ENCODE measurements at places on chromosomes 3 and 15. TPM values are rescaled to one million over a fixed set of nuclear protein-coding genes. Genes with fewer than 3 reads are reported as not detected.
A peak's percentile ranks its signal among the peaks of the same experiment; 100 is the strongest.

GRCh38 chr3:46070595-46071093 is 43.4 kb upstream of the XCR1 start:
- no peak for DNase-seq

DNA sequence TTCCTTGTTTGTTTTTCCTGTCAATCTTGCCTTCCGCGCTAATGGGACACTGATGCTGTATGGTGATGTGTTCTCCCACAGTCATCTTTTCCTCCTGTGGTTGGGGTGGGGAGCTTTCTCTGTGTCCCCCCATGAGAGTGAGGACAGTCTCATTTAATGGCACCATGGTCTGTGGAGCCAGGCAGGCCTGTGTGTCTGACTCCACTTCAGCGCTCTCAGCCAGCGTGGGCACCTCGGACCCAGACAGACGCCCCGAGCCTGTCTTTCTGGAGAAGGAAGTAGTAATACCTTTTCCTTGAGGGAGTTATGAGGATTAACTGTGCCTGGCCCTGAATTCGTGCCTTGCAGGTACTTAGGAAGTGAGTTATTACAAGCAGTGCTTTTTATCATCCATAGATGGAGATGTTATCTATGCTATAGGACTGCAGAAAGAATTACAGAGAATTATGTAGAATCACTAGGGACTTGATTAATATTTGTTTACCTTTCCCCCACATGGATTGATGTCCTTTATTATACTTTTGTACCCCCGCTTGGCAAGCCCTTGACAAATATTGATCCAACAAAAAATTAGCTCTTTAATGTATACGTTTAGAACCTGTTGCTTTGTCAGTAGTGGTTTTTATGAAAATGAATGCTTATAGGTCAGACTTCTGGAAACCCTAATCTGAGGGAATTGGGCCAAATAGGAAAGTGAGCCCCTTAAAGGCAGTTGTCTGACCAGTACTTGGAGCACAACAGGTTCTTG is 152.4 kb downstream of the PGPEP1L start:
- DNase-seq = no peak

GRCh38 chr3:14425581-14426304 is 23.3 kb downstream of the SLC6A6 start:
- no peak for DNase-seq

- no peak for DNase-seq
Observed at GRCh38 chr3:8328967-8329366, 172.7 kb upstream of the LMCD1 start.

- DNase-seq = peak; percentile 31
Observed at GRCh38 chr15:89139613-89140499, 51.6 kb downstream of the ABHD2 start.

GRCh38 chr3:143831208-143831607 is 17.1 kb downstream of the SLC9A9 start:
- DNase-seq = no peak

DNA sequence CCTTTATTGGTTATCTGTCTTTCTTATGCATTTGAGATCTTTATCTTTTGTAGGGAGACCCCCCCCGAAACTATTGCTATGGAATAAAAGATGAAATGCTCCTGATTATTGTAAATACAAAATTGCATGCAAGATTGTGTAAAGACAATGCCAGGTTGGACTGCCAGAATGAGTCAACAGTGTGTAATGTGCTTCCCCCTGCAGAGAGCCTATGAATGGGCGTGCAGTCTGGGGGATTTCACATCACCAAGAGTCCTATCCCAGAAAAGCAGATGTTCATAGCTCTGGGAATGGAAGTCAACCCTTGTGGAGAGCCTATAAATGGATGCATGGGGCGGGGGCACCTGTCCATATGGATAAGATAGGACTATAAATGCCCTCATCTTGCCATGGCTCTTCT is 584.3 kb downstream of the NSUN3 start:
- DNase-seq = no peak

DNA sequence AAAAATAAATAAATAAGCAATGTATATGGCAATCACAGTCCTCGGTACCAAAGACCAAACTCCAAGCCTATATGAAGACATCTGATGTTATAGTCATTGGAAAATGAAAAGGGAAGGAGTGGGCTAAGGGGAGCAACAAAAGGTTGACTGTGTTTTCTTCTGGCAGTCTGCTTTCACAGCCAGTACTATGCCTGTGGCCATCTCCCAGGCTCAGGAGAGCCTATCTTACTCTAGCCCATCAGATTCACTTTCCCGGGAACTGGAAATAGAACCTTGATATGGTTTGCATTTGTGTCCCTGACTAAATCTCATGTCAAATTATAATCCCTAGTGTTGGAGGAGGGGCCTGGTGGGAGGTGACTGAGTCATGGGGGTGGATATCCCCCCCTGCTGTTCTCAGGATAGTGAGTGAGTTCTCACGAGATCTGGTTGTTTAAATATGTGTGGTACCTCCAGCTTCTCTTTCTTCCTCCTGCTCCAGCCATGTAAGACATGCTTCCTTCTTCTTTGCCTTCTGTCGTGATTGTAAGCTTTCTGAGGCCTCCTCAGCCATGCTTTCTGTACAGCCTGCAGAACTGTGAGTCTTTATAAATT is 105.3 kb downstream of the PLCH1 start:
- no peak for DNase-seq

DNA sequence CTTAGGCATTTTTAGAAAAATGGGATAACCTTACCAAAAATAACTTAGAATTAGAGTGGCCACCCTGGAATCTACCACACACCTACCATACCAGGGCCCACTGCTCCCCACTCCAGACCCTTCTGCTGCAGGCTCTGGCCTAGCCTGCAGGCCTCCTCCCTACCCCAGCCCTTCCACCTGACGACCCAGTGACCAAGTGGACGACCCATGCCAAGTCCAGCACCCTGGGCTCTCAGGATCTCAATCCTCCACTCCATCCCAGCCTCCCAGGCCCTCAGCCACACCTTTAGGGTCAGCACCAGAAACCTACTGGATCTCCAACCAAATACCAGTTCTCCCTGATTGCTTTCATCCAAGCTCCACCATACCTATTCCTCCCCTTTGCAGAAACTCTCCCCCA is 145.8 kb downstream of the TPRA1 start:
- DNase-seq = no peak

GRCh38 chr15:77457905-77458265 is 37.2 kb downstream of the HMG20A start:
- DNase-seq = no peak

GOLGA8Q gene
- not detected for total RNA-seq

RAMAC gene
- 50.6 TPM for total RNA-seq

C3orf22 gene
- total RNA-seq = not detected

HCLS1 gene
- not detected for total RNA-seq

PRR23E gene
- not detected for total RNA-seq

TMEM158 gene
- total RNA-seq = 5.5 TPM
